Thyroid gland (tissue), 4 donors: ENCODE measurements at places on chromosomes 3 and 15. TPM values are rescaled to one million over a fixed set of nuclear protein-coding genes. Genes with fewer than 3 reads are reported as not detected.

RAB7A gene
- 114 TPM for total RNA-seq

ISLR gene
- 90.8 TPM for total RNA-seq

DNA sequence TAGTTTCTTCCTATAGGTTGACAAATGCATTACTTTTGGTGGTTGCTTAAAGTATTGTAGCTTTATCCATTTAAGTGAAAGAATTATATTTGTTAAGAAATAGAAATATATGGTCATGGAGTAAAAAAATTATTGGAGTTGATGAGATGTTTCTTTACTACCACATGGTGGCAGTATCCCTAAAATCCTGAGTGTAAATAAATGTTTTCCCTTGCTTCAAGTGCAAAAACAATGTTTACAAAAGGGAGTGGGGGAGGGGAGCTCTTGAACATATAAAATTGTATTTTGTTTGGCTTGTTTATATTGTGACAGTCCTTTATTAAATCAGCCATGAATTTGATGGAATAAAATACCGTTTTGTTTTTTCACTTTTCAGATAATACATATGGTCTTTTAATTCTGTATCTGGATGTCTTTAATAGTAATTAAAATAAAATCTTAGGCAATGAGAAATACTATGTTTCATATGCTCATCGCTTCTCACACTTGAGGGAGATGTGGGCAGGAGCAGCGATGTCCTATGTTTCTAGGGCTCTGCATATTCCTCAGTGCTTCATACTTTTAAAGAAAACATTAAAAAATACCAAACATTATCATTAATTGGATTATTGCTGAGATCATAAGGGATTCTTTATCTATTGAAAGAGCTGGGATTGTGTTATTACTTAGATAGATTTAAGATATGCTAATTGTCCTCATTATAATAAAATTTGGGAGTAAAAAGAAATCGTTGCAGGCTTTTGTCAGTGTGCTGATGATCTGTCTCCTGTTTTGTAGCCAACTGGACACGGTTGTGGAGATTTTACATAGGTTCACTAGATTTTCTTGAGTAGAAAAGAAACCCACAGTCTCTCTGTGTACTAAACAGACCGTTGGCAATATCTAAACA is 349.7 kb downstream of the TUSC7 start:
- no peak for DNase-seq

DGKG gene
- 25.6 TPM for total RNA-seq

TM4SF18 gene
- 33.3 TPM for total RNA-seq

GRCh38 chr3:141452045-141452444 is 34.8 kb upstream of the RASA2 start:
- DNase-seq, result peak; percentile 30

DNA sequence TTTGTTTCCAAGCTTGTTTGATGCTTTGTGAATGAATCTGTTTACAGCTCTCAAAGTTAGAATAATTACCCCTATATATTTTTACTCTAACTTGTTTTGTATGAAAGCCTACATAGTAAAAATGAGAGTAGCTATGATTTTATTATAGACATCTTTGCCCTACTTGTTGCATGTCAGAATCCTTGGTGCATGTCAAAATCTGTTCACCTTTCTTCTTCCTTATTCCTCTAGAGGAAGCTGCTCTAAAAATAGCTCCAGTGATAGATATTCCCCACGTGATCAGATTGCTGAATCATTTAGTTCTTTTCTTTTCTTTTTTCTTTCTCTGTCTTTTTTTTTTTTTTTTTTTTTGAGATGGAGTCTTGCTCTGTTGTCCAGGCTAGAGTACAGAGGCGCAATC is 39.8 kb downstream of the LRRC49 start:
- DNase-seq, result no peak

DNA sequence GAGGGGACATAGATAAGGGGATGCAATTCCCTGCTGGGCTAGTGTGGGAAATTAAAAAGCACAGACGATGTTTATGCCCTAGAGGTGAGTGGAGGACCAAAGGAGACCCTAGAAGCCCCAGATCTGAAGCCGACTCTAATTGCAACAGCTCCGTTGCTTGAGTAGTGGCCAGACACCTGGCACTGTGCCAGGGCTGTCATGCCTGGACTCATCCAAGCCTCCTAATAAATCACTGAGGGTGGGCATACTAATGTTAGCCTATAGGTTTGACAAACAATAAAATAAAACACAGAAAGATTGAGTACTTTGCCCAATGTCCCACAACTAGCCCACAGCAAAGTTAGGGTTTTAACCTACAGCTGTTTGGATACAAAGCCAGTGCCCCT is 25.4 kb upstream of the MRPS22 start:
- DNase-seq, result peak; percentile 39

DNA sequence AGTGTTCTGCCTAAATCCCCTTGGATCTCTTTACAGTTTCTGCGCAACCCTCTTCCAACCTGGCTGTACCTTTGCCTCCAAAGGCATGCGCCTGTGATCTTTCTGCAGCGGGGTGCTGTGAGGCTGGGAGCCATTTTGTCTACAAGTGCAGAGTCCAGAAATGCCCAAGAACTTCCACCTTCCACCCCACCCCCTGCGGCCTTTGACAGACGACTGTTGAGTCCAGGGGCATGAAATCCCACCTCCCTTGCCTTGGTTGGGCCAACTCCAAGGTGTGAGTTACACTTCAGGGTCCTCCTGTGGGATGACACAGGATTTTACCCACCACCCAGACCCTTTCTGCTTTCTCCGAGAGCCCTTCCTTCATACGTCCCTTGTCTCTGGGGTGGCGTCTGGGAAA is 24.1 kb downstream of the HRH1 start:
- DNase-seq, result no peak

DNA sequence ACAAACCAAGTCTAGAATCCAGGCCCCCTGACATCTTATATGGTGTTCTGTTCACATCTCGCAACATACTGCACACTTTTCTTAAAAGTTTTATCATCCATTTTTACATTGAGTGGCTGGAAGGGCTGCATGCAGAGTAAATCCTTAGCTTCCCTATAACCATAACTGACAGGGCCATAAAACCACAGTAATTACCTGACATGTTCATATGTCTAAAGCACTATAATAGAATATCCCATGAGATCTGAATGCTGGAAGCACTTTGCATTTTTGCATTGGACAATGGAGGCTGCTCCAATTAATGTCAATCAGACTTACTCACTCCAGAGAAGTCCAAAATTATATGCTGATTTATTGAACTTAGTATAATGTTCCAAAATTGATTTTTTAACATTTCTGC is 86.6 kb upstream of the HES1 start:
- no peak for DNase-seq

GPR160 gene
- total RNA-seq, result 17.5 TPM

GRCh38 chr15:34109797-34110663 is 8.1 kb downstream of the PGBD4 start:
- DNase-seq, result no peak

DNA sequence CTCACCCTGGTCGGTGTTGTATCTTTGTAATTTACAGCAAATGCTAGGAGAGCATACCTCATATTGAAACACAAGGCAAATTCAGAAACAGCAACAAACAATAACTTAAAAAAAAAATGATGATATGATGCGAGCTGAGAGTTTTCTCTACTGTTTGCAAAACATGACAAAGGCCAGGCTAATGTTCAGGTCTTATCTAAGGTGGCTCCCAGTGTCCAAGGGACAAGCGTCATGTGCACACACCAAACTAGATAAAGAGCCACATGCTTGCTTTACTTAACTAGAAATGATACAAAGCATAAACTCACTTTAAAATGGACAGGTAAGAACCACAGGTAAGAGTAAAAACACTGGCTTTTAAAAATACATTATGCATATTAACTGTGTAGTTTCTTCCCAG is 375.9 kb downstream of the FOXP1 start:
- DNase-seq, result no peak

DNA sequence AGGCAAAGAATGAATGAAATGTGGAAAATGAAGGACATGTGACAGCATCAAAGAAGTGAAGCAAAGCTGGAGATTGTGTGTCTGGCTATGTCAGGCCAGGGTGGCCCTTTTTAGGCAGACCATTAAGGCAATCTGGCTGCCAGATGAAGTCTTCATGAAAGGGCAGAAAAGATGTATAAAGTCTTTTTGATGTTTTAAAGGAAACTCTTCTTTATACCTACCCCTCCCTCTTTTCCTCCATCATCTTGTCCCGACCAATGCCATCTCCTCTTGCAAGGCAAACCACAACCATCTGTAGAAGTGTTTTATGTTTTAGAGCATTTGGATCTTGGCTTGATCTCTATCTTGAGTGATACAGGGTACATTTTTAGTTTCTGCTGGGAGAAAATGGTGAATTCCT is 259.2 kb downstream of the LSAMP start:
- no peak for DNase-seq

GRCh38 chr15:57312318-57313133 is 63.8 kb upstream of the CGNL1 start:
- DNase-seq, result no peak

ACTC1 gene
- total RNA-seq, result 1.1 TPM

GRCh38 chr15:79724312-79724711 is 172.5 kb downstream of the MTHFS start:
- DNase-seq, result no peak

- no peak for DNase-seq
These were observed 11.7 kb downstream of the MRPS22 start for GRCh38 chr3:139355476-139355875.

NEK10 gene
- total RNA-seq, result 2.6 TPM

DNA sequence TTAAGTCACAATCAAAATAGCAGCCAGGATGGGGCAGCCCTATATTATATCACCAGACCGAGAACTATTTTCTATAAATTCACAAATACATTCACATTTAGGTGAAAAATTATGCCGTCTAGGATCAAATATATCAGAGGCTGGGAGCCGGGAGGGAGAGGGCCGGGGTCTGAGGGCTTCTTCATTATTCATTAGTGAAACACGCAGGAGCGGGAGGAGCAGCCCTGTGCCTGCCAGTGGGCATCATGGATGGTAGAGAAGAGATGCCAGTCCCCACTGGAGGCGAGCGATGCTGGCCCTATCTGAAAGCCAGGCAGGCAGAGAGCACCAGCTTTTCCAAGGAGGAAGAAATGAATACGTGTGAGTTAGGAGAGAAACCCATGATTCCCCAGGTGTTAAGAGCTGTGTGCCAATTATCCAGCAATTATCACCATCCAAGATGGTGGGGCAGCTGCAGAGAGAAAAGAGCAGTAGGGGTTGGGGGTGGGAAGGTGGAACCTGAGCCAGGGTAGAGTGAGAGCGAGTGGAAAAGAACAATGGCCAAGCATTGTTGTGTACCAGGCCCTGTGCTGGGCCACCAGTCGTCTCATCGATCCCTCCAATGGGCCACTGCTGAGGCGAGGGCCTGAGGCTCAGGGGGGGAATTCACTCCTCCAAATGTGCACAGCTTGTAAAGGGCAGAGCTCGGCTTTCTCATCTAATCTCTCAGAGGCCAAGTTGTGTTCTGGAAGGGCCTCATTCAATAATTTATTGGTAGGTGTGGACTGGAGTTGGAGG is 261.3 kb upstream of the TLE3 start:
- no peak for DNase-seq

DNA sequence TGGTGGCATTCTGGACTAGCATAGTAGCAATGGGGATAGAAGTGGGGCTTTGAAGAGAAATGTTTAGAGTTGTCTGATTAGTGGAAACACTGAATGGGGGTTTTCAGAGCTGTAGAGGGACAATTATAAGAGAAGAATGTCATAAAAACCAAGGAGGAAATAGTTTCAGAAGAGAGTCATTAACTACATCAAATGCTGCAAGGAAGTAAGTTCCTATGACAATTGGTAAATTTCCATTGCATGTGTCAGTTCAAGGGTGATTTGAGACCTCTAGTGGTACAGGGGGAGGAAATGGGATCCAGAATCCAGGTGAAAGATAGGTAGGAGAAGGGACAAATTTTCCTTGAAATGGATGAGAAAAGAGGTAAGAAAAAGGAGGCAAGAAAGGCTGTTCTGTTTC is 68.3 kb upstream of the TBC1D5 start:
- no peak for DNase-seq

- DNase-seq, result no peak
These were observed 66.1 kb upstream of the MEX3B start for GRCh38 chr15:82111918-82112317.

GRCh38 chr15:90623854-90624253 is 93.3 kb upstream of the BLM start:
- no peak for DNase-seq

GRCh38 chr3:124428372-124429128 is 301.7 kb upstream of the UMPS start:
- no peak for DNase-seq

DNA sequence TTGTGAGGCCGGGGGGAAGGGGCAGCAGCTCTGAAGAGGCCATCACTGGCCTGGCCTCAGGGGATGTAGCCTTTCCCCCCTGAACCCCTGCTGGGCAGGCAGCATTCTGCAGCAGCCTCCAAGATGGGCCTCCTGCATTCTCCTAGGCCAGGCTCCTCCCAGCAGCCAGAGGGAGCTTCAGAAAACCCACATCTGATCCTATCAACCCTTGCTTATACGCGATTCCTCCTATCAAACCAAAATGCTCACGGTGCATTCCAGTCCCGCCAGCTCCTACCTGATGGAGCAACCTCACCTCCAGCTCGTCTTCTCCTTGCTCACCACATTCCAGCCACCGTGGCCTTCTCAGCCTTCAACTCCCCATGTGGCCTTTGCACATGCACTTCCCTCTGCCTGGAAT is 85.7 kb downstream of the MEGF11 start:
- no peak for DNase-seq

DNA sequence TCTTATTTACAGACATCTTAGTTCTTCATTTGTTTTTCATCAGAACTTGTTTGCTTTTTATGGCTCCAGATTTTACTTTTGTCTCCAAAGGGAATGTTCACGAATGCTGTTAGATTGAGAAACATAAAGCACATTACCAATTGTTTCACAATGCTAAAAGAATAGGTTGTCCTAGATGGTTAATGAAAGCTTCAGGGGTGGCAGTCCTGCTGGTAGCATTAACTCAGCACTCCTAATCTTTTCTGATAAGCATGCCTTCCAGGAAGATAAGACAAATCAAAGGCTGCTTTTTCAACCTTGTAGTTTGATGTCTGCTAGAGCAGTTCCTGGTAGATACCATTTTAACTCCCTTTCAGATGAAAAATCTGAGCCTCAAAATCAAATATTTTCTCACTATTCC is 619.4 kb downstream of the PYDC2 start:
- DNase-seq, result no peak

DNA sequence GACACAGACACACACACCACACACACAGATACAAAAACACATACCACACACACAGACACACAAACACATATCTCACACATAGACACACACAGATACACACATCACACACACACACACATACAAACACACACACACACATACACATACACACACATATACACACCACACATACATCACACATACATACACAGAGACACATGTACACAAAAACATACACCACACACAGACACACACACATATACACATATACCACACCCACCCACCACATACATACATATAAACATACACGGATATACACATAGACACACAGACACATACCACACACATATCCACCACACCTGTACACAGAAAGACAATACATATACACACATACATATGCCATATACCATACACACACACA is 66.7 kb downstream of the RASGRF1 start:
- DNase-seq, result no peak

DNA sequence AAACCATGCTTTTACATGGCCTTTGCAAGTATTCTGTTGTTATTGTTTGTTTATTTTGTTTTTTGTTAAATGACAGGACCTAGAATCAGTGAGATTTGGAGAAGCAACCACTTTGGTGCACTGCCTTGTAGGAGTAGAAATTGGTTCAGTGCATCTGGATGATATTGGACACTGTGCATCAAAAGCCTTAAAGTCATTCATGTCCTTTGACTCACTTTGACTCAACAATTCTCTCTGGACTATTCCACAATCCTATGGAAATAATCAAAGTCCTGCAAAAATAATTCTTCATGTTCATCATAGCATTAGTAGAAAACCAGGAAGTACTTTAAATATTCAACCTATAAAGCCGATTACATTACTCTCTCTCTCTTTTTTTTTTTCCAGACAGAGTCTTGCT is 224.8 kb downstream of the ABHD5 start:
- DNase-seq, result no peak
